Stimulated activated CD4-positive, alpha-beta T cell treated with anti-CD3 and anti-CD28 coated beads, Interleukin-4, amount 100 ng/mL, for 4 hours (primary cell): ENCODE measurements at places on chromosomes 1 and 21.

- no peak for DNase-seq
Observed at GRCh38 chr1:54577612-54578011, 29.6 kb downstream of the ACOT11 start.

DNA sequence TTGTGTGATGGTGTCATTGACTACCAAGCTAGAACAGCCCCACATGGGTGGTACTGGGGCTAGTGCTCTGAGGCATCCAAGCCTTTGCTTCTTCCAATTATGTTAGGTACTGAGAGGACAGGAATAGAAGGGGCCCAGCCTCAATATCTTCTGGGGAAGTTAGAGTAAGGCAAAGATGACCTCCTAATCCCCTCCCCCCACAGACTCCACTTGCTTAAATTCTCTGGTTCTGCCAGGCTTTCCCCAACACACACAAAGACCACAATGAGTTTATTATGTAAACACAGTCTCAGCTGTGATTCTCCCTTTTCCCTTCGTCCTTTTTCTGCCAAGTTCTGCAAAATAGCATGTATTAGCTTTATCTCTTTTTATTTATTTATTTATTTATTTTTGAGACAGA, 3.1 kb upstream of the TACSTD2 start:
- no peak for DNase-seq

GRCh38 chr1:41660570-41661427, 176.3 kb upstream of the EDN2 start:
- DNase-seq, result no peak

DNA sequence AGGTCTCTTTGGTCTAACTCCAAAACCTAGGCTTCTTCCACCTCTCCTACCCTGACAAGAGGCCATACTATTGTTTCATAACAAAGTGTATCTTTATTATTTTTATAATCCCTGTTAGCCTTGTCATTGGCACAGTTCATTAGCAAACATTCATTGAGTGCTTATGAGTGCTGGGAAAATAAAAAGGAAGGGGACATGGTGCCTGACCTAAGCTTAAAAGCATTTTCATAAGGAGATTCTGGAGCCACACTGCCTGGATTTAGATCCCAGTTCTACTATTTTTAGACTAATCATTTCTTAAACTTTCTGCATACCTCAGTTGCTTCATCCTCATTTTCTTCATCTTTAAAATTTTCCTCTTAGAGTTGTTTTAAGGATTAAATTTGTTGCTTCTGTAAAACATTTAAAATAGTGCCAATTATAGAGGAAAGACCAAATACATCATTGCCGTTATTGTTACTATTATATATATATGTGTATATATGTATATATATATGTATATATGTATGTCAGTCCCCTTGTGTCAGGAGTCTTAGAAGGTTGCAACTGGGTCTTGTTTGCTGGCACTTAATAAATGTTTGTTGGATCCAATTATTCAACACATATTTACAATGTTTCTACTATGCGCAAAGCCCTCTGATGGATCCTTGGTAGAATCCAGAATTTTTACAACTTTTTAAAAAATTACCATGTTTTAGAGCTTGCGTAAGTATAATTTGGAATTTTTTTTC, 250.9 kb upstream of the SGIP1 start:
- DNase-seq, result no peak

DNA sequence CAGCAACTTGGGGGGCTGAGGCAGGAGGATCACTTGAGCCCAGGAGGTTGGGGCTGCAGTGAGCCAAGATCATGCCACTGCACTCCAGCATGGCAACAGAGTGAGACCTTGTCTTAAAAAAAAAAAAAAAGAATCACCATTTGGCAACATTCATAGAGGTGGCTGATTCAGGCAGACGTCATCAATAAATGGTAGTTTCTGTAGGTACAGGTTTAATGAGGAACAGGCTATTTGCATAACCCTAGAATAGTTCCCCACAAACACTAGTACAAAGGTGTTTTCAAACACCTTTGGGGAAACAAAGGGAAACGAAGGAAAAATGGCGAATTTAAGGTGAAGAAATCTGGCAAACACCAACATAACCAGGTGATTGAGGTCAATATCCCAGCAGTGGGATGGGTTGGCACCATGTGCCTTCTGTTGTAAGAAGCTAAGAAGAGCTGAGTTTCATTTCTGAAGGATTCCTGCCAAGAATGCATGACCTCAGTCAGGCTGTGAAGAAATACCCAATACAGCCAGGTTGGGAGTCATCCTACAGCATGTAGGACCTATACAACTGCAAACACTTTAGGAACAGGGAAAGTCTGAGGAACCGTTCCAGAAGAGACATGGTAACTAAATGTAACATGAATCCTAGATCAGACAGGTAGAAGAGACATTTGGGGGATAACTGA, 5.6 kb downstream of the LPAR3 start:
- DNase-seq, result no peak

DNA sequence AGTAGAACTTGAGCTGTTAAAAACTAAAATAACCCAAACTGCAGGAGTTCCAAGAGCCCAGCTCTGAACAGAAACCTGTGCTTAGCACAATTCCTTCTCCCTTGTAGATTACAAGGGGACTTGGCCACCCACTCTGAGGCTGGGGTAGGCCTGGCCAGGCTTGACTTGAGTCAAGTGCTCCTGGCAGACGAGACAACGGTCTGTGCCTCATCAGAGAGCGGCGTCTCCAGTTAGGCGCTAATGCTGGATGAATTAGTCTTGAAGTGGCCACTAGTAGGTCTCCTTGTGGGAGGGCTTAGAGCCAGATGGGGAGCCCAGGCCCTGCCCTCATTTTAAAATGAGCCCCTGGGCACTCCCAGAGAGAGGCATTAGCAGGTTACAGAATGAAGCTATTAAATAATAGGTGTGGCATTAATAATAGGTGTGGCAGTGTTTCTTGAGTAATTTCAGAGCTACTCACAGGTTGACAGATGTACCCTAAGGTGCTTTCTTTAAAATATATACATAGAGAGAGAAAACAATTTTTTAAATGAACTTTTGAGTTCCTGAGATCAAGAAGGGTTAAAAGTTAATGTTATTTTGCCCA, 1.1 kb downstream of the EEIG2 start:
- DNase-seq, result peak; percentile 35

- no peak for DNase-seq
Observed at GRCh38 chr1:216521477-216521876, 98.2 kb upstream of the USH2A start.

DNA sequence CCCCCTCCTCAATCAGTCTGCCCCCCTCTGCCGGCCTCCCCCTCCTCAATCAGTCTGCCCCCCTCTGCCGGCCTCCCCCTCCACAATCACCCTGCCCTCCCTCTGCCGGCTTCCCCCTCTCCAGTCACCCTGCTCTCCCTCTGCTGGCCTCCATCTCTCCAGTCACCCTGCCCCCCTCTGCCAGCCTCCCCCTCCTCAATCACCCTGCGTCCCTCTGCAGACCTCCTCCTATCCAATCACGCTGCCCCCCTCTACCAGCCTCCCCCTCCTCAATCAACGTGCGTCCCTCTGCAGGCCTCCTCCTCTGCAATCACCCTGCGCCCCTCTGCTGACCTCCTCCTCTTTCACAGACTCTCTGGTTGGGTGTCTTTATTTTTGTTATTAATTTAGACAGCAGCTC, 11.5 kb upstream of the C1orf198 start:
- DNase-seq, result no peak

DNA sequence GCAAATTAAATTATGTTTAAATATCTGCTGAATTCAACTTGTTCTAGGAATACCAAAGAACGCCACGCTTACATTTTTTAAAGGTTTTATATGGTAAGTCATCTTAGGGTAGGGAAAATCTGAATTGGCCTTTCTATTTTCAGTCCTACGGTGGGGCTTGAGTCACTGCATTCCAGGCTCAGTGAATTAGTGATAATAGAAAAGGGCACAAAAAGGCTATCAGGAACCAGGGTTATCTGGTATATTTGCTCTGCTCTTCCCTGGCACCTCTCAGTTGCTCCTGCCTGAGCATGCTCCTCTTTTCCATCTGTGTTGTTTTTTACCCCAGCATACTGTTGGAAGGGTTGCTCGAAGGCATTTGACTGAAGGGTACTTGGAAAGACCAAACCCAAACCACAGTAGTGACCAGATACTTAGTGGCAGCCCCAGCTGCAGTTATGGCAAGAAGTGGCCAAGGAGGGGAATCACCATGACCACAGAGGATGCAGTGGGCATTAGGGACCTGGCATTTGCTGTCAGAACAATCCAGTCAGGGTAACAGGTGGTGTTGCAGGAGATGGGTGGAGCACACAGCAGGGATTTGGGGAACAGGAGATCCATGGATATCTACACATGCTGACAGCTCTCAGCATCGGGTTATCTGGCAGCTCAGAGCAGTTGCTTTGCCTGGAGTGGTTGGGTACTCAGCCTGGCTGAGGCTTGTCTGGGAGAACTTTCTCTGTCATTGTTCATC, 2.3 kb downstream of the OVAAL start:
- no peak for DNase-seq

GRCh38 chr21:25406887-25407579, 200.2 kb downstream of the MRPL39 start:
- no peak for DNase-seq

DNA sequence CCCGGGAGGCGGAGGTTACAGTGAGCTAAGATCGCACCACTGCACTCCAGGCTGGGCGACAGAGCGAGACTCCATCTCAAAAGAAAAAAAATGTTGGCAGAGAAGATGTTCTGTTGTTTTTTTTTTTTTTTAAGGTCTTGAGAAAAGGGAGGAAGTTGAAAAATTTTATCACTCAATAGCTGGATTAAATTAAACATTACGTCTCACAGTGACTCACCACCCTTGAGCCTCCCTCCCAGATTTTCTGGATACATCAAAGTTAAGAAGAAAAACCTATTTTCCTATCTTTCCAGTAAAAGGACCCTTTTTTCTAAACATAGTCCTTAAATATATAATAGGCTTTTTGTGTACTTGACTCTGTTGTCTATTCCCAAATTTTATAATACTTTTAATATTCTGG, 35.5 kb downstream of the IFNAR1 start:
- DNase-seq, result no peak

- no peak for DNase-seq
Observed at GRCh38 chr1:8818325-8818775, 910 bp upstream of the RERE start.

DNA sequence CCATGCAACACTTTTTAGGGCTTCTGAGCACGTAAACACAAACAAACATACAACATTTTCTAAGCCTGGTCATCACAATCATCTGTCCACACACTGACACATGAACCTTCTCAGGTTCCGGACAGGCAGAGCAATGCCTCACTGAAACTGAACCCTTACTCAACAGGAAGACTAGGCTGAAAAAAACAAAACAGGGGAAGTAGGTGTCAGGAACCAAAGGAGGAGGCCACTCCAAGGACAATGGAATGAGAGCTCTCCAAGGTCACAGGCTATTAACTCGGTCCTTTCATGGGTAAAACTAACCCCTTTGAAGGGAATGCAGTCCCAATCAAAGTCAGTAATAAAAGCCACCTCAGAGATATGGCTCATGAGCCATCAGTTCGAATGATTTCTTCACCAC, 76.6 kb downstream of the FAM78B start:
- no peak for DNase-seq

- DNase-seq, result no peak
Observed at GRCh38 chr1:107153014-107153413, 12.2 kb downstream of the NTNG1 start.

GRCh38 chr1:24203404-24203803, 16.3 kb upstream of the IFNLR1 start:
- DNase-seq, result no peak

DNA sequence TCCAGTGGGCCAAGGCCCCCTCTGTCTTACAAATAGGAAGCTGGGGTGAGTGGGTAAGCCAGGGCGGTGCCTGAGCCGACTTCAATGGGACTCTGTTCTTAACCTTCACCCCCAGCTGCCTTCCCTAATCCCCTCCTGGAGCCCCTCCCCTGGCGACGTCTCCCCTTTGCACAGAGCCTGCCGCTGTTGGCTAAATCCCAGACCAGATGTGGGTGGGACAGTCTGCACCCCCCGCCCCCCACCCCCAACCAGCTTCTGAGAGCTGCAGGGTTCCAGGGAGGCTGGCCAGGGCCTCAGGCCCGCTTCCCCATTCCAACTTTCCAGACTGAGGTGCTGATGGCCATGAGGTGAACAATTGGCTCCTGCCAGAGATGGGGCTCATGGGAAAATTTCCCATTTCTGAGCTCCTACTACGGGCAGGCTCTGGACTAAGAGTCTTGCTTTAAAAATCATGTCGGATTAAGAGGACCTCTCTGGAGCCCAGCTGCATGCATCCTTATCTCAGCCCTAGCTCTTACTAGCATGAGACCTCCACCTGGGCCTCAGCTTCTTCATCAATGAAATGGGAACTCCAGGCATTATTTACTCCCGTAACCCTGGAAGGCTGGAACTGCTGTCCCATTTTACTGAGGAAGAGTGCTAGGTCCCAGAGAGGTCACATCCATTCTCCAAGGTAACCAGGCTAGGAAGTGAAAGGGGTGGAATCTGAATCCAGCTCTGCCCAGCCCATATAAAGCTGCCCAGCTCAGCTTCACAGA, 6.4 kb downstream of the COL8A2 start:
- DNase-seq, result no peak

- no peak for DNase-seq
Observed at GRCh38 chr1:94697839-94698238, 122.3 kb upstream of the SLC44A3 start.

DNA sequence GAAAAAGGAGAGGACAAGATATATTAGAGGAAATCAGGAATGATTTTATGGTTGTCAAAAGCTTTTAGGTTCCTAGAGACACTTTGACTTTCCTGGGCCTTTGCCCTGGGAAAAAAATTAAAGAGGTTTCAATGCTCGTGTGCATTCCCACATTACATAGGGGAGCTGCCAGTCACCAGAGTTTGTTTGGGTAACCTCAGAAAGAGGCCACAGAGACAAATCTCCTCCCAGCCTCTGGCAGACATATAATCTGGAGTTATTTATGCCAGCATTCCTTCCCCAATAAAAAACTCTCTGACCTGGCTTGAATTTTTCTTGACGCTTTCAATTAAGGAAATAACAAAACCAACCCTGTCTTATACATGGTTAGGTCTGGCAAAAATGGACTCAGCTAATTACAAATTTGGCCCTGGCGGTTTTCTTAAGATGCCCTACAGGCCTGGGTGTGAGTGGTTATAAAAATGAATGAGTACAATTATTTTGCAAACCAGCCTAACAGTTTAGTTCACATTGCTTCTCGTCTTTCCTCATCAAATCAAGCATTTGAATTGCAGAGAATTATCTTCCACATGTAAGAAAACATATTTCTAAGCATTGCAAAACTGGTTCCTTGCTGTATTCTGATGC, 63.7 kb downstream of the WLS start:
- DNase-seq, result no peak

GRCh38 chr21:45064618-45065399, 9.6 kb upstream of the ADARB1 start:
- DNase-seq, result no peak

- peak; percentile 21 for DNase-seq
Observed at GRCh38 chr1:153261281-153262069, 2.0 kb downstream of the LORICRIN start.

DNA sequence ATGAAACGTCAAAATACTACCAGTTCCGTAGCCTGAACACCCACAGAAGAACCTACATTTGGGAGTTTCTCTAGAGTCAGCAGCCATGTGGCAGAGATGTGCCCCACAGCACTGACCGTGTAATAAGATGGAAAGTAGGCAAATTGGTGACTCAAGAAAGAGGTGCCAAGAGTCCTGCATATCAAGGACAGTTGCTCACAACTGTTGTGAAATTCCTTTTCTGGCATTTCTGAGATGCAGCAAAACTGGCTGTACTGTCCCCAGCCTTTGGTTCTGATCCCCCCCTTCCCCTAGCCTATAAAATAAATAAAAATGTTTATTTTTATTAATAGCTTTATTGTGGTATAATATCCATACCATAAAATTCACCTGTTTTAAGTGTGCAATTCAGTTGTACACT, 324.0 kb downstream of the PCP4 start:
- DNase-seq, result no peak

GRCh38 chr1:206544562-206545257, 37.4 kb downstream of the RASSF5 start:
- peak; percentile 72 for DNase-seq
